H1 (cell line): ENCODE measurements at places on chromosomes 2 and 18.

DNA sequence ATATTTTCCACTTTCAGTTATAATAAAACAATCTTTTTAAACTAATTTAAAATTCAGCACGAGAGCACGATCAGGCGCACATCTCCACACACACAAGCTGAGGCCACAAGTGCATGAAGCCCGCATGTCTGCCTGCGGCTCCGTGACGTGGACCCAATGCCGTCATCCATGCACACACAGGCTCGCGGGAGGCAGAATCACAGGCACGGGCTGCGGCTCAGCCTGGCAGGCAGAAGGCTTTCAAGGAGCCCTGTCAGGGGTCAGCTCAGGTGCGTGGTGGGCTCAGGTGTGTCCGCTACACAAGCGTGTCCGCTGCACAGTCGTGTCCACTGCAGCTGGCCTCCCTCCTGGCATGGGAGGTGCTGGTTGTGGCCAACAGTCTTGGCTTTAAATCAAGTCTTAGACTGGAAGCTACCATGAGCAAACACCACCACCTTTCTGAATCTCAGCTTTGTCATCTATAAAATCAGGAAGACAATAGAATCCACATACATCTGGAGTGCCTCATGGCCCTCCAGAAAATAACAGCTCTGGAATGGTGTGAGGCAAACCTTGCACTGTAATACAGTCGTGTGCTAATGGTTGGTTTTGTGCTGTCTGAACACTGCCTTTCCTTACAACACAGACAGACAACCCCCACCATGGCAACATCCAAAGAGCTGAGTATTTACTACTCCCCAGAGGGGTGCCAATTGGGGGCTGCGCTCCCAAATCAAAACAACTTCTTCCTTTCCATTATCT is 210.1 kb downstream of the NDUFA10 start:
- DNase-seq: no peak

GRCh38 chr2:112137516-112138158 is 548 bp upstream of the FBLN7 start:
- DNase-seq: no peak

- no peak for DNase-seq
Measured at GRCh38 chr2:83112858-83113257, 1346.2 kb downstream of the SUCLG1 start.

- no peak for DNase-seq
Measured at GRCh38 chr2:55010149-55010591, 40.1 kb downstream of the RTN4 start.

GRCh38 chr2:162243715-162244114 is 470 bp upstream of the FAP start:
- no peak for DNase-seq

- no peak for DNase-seq
Measured at GRCh38 chr2:78023356-78023755, 501.2 kb upstream of the LRRTM4 start.

- no peak for DNase-seq
Measured at GRCh38 chr2:160279813-160280465, 79.9 kb upstream of the ITGB6 start.

GRCh38 chr18:44627280-44627679 is 53.4 kb upstream of the SETBP1 start:
- DNase-seq: no peak

GRCh38 chr2:17752892-17753802 is 463 bp downstream of the SMC6 start:
- DNase-seq: no peak

- DNase-seq: no peak
Measured at GRCh38 chr2:47457268-47457667, 54.3 kb downstream of the MSH2 start.

GRCh38 chr2:40200366-40200915 is 251.4 kb downstream of the SLC8A1 start:
- DNase-seq: no peak

GRCh38 chr2:236579746-236580315 is 10.2 kb downstream of the ACKR3 start:
- no peak for DNase-seq

DNA sequence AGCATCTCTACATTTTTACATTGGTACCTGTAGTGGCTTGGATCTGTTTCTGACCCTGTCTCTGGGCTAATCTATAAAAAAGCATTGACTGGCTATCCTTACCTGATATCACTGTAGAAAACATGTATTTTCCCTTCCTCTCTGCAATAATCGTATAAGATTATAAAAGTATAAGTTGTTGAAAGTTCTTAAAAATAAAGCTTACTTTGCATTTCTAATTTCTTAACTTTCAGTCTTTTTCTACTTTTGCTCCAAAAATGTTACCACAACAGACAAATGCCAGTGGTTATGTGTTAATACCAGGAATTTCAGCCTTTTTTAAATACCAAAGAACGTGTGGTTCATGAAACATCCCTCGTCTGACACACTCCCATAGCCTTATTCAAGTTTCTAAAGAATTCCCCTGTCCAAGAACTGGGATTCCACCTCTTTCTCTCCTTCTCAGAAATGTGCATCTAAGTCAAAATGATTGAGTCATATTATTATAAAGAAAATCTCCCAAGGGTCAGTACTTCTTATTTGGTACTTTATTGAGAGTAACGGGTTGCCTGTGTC is 28.5 kb upstream of the ACKR3 start:
- DNase-seq: no peak

DNA sequence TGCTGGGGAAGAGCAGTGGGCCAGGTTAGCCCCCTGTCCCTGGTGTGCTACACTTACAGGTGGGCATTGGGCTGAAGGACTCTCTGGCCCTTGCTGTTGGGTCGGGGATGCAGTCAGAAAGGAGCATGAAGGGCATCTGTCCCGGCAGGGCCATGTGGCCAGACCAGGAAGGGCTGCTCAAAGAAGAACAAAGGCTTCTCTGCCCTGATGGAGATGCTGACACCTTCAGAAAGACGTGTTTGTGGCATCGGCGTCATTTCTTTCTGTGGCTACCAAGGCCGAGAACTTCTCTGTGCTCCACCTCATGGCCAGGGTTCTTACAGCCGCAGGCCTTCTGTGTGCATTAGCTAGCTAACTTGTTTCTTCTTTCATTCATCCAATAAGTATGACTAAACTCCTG is 239.1 kb downstream of the FAM210A start:
- DNase-seq: no peak

DNA sequence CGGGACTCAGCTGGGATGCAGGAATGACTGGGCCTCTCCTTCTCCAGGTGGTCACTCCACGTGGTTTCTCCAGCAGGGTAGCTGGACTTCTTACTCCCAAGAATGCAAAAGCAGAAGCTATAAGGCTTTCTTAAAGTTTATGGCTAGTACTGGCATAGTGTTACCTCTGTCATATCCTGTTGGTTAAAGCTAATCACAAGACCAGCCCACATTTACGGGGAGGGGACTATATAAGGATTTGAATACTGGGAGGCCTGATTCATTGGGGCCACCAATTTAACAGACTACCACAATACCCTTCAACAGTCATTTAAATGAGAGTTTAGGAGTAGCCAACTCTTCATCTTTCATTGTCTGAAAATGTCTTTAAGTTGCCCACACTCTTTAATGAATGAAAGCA is 94.4 kb upstream of the TSPYL6 start:
- no peak for DNase-seq

- no peak for DNase-seq
Measured at GRCh38 chr2:191539068-191539467, 138.9 kb upstream of the NABP1 start.

DNA sequence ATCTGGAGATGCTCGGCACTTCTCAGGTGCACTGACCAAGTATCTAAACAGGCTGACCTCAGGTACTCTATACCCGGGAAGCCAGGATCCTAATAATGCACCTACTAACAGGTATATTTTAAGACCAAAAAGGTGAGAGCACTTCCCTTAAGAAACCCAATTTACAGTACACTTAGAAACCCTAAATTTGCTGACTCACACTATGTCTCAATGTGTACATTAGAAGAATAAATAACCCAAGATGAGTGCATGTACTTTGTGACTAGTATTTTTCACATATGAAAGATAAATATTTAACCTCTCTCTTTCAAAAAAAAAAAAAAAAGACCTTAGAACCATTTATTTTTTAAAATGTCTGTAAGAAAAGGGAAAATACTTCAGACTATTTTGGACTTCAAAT is 118.8 kb downstream of the ZNF516 start:
- DNase-seq: no peak

- no peak for DNase-seq
Measured at GRCh38 chr2:65133626-65134025, 3.7 kb upstream of the RAB1A start.

DNA sequence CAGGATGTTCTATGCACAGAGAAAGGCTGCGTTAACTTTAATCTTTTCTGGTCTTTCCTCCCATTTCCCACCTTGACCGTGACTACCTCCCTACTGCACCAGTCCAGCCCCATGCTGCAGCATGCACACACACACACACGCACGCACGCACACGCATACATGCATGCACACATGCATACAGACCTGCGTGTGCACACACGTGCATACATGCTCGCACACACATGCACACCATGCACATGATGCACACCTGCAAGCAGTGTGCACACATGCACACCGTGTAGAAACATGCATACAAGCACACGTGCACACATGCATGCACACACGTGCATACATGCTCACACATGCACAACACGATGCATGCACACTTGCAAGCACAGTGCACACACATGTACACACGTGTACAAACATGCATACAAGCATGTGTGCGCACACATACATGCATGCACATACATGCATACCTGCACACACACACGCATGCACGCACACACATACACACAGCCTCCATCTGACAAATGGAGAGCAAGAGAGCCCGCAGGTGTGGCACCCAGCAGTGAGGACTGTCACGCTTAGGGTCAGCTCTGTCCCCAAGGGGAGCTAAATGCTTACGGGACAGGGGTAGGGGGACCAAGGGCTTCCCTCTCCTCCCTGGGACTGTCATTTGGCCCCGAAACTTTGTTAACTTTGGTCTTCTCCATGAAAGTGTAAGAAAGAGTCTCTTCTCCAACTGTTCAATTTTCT is 18.2 kb downstream of the SNORC start:
- no peak for DNase-seq

DNA sequence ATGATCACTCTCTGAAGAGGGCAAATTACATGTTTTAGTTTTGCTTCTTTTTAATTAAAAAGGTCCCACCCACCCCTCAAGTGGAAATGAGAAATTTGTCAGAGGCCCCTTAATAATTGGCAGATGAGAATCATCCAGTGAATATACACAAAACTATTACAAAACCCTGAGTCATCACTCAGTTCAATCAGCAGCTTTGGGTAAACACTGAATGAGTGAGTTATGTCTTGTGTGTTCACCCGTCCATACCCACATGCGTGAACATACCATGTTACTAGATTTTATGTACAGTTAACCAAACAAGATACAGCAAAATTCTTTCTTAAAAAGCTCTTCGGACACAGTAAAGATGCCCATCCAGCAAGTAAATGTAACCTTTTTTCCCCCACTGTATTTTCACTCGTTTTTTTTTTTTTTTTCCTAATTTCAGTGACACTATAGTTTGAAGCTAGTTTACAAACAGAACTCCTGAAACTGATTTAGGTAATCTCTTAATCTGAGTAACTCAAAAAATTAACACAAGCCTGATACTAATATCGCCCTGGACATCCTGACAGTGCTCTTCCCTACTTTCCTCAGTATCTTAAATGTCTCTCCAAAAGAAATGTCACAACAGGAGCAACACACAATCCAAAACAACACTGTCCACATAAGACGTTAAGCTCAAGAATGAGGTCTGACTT is 1.4 kb downstream of the PSME4 start:
- no peak for DNase-seq

DNA sequence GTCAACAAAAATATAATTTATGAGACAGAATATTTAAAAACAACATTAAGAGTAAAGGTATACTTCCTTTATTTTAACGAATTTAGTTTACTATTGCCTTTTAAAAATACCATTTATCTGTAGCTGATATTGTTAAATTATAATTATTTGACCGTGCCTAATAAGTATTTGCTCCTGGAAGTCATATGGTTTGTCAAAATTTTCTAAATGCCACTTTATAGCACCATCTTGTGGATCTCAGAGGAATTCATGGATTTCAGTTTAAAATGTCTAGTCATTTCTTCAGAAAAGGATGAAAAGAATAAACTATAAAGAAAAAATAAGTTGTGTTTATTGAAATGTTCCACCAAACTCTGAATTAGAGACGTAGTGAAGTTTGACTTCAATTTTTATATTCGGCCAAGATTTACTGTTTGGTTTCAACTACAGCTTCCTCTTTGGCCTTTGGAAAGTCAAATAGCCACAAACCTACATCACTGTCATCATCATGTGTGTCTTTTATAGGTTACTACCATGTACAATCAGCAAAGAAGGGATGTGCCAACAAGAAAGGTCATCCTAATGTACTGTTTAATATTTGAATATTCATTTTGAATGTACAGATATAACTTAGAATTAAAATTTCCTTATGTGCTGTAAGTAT is 10.3 kb upstream of the FTCDNL1 start:
- DNase-seq: no peak

- no peak for DNase-seq
Measured at GRCh38 chr18:23617412-23618014, 31.2 kb upstream of the NPC1 start.

DNA sequence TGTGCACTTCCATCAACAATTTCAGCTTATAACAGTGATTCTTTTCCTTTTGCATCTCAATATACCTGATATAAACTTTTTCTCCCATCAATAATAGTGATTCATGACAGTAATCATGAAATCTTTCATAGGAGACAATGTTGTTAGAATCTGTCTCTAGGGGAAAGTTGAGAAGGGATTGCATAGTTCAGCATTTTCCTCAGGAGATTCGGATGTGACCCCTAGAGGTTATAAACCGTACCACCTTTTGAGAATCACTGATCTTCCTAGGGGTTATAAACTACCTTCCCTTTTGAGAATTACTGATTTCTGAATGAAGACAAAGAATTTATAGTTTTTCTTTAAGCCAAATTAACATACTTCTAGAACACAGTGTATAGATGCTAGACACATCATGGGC is 53.0 kb upstream of the GALNT3 start:
- no peak for DNase-seq

DNA sequence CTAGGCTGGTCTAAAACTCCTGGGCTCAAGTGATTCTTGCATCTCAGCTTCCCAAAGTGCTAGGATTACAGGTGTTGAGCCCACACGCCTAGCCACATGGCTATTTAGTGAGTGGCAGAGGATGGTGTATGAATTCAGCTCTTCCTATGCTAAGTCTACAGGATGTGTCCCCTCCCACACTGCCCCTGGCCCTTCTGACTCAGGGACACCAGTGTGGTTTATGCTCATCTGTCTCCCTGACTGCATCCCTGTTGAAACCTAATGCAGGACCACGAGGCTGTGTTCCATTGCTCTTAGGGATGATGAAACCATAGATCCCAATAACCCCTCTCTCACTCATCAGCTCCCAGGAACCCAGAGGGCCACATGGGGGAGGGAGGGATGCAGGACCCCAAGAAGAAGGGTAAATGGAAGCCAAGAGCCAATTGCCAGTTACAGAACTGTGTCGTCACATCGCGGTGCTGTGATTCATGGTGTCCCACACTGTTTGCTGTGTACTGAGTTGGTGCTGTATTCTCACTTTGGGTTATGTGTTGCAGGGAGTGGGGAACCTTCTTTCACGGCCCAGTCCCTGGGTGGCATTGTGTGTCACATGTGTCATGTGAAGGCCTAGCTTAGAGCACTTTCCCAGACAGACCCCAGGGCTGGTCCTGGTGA is 102.9 kb upstream of the HAAO start:
- no peak for DNase-seq
